AG09319 (cell line): ENCODE measurements at places on chromosomes 1 and 21.
A peak's percentile ranks its signal among the peaks of the same experiment; 100 is the strongest.

DNA sequence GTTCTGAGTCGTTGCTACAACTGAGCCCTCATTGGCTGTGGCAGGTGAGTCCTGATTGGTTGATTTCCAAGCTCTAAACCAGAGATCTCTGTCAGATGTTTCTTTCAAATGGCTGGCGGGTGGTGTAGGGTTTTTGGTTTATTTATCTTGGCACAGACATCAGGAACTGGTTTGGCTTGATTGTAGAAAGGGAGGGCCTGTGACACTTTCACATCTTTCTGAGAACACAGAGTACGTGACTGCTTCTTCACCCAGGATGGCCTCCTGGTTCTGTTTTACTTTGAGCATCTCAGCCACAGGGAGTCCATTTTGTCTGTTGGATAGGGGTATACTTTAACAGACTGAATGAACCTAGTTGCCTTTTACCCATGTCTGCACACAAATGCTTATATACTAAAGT is 89.4 kb upstream of the GPR52 start:
- no peak for DNase-seq

- DNase-seq, result no peak
These were observed 154.6 kb downstream of the PBX1 start for GRCh38 chr1:164713456-164714207.

- DNase-seq, result no peak
These were observed 152.7 kb downstream of the URB2 start for GRCh38 chr1:229778794-229779193.

- DNase-seq, result no peak
These were observed 1188.3 kb downstream of the BRINP3 start for GRCh38 chr1:189289346-189289745.

GRCh38 chr1:226656601-226657277 is 82.3 kb downstream of the ITPKB start:
- DNase-seq, result peak; percentile 77

DNA sequence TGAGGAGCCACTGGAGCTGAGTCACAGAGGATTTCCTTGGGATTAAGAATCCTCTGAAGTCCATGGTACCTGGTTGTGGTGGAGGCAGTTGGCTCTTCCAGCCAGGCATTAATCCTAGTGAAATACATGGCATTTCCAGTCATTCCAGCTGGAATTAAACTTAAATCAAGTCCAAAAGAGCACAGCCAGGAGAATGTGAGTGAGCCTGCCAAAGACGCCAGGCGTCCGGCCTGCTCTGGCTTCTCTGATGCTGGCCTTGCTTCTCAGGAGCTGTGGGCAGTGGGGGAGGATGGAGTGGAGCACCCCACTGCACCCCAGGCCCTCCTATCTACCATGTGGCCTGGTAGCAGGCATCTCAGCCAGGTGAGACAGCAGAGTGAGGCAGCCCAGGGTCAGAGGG is 23.4 kb upstream of the TENT5C start:
- DNase-seq, result no peak

- DNase-seq, result no peak
These were observed 2.8 kb upstream of the KCNA3 start for GRCh38 chr1:110677526-110677925.

DNA sequence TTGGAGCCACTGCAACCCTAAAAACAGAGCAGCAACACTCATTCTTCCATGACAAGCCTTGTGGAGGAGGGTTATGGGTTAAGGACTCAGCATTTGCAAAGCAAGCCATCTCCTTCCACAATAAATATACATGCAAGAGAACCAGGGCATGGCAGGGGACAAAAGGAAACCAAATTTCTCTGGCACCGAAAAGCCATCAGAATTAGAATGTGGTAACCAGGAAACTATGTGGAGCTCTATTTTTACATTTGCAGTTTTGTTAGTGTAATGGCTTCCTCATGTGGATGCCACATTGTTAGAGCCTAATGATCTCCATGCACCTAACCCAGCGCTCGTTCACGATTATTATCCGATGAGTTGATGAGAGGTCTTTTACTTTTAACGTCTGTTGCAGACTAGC is 91.7 kb downstream of the NAV1 start:
- DNase-seq, result no peak

GRCh38 chr21:32383812-32384211 is 9.0 kb downstream of the URB1 start:
- no peak for DNase-seq

- DNase-seq, result no peak
These were observed 7.5 kb downstream of the SLX9 start for GRCh38 chr21:44947111-44947929.

DNA sequence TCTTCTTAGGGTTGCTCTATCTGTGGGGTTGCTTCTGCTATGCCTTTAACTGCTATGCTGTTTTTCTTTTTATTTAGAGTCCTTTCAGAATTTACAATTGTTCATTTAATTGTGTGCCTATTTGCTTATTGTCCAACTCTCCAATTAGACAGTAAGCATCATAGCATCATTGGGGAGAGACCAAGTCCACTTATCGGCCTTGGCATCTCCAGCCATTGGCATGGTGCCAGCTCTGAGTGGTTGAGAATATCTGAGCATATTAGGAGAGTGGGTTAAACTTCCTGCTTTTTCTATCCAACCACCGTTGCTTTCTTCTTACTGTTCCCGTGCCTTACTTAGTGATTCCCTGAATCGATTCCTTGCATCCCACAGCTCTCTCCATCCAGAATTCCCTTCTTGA is 535.0 kb downstream of the AJAP1 start:
- DNase-seq, result no peak

DNA sequence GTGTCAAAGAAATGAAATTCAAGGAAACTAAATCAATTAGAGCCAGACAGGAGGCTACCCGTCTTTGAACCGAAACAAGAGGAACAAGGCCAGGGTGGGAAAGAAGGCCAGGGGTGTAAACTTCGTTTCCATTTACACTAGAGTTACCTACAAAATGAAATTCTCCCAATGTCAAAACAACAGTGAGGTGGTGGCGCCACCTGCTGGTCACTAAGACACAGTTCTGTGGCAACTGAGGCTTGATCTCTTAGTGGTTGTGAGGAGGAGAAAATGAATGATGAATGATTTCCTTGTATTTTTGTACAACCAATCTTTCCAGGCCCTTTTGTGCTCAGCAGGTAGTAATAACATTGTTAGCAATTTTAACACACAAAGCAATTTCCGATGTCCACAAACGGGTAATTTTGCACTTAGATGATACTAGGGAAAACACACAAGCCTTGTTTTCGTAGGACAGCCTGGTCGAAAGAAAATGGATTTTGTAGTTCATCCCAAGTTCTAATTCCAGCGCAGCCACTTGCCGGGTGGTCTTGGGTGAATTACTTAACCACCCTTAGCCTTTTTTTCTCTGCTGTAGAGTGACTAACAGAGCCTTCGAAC is 54.8 kb upstream of the SOD1 start:
- DNase-seq, result peak; percentile 23

GRCh38 chr1:26581287-26581651 is 51.7 kb downstream of the RPS6KA1 start:
- DNase-seq, result no peak

DNA sequence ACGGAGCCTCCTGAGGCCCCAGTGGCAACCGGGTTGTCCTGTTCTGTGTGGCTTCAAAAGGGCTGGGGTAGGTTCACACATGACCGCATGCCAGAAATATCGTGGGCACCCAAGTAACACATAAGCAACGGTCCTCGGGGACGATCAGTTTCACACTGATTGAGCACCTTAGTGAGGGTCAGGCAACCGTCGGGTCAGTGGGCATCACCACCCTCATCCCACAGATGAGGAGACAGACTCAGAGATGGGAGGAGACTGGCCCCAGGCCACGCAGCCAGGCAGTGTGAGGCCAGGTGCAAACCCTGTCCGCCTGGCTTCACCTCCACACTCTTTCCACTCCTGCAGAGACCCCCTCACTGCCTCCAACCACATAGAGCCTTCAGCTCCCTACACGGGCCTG is 309.8 kb downstream of the MATN1 start:
- no peak for DNase-seq

- DNase-seq, result no peak
These were observed 256.3 kb upstream of the IRF2BP2 start for GRCh38 chr1:234866007-234866866.

GRCh38 chr21:29416268-29416667 is 117.5 kb downstream of the BACH1 start:
- DNase-seq, result no peak

DNA sequence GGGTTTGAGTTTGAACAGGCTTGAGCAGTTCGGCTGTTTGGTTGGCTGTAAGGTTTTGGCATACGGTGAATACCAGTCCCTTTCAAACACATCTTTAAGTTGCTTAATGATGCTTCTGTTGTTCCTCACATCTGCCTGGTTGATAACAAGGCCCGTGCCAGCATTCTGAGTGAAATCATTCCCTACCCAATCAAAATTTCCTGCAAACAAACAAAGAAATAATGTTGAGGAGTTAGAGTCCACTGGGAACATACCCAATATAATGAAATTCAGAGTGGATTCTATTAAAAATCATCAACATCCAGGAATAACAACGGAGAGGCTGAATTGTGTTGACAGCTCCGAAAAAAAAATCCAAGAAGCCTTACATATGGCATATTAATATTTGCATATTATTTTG is 91.0 kb upstream of the MAP1LC3C start:
- DNase-seq, result no peak

DNA sequence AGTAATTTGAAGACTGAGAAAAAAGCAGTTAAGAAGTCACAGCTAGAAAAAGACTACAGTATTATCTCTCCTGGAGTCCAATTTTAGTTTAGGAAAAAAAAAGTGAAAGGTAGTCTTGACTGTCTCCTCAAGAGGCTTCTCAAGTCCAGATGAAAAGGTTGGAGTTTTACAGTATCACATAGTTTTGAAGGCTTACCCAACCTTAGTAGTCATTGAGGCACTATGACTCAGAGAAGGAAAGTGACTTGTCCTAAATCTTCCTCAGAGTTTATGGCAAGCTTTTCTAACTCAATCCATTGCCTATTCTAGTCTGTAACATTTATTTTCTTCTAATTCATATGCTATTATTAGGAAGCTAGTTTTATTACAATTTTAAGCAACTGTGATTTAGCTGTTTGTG is 174.9 kb downstream of the DPYD start:
- no peak for DNase-seq

- no peak for DNase-seq
These were observed 5.3 kb downstream of the TTC24 start for GRCh38 chr1:156584813-156585212.
